Renal cortex interstitium (tissue), 15 donors: ENCODE measurements at places on chromosomes 13 and 19. TPM values are rescaled to one million over a fixed set of nuclear protein-coding genes. Genes with fewer than 3 reads are reported as not detected.

Gene PDX1
- not detected for polyA plus RNA-seq

Gene TNPO2
- polyA plus RNA-seq: 79.3 TPM

Gene OLFM2
- 21.1 TPM for polyA plus RNA-seq

Gene GJA3
- 11.6 TPM for polyA plus RNA-seq

Gene CD33
- polyA plus RNA-seq: 1.8 TPM

Gene CD22
- polyA plus RNA-seq: 16.5 TPM

Gene CYP4F12
- polyA plus RNA-seq: 1.3 TPM

Gene LRRC8E
- polyA plus RNA-seq: 2.6 TPM

Gene PRTN3
- 2.4 TPM for polyA plus RNA-seq

Gene IRGQ
- 16.2 TPM for polyA plus RNA-seq

Gene NBEA
- polyA plus RNA-seq: 19.2 TPM

GRCh38 chr19:19348266-19348665 is 27.6 kb downstream of the MAU2 start:
- no peak for DNase-seq

GRCh38 chr13:52070929-52071523 is 46.5 kb downstream of the UTP14C start:
- no peak for DNase-seq

DNA sequence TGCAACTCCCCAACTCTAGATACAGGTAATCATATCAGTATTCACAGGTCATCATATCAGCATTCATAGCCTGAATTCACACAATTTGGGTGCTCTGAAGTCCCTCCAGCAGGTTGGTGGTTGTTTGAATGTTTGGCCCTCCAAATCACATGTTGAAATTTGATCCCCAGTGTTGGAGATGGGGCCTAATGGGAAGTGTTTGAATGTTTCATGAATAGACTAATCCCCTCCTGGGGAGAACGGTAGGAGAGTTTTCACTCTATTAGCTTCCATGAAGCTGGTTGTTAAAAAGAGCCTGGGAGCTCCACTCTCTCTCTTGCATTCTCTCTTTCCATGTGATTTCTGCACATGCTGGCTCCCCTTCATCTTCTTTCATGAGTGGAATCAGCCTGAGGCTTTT is 288.6 kb upstream of the PCDH9 start:
- no peak for DNase-seq

GRCh38 chr13:108377646-108378206 is 108.2 kb downstream of the TNFSF13B start:
- DNase-seq: no peak

- DNase-seq: no peak
Measured at GRCh38 chr19:39342647-39343305, 555 bp downstream of the SAMD4B start.

DNA sequence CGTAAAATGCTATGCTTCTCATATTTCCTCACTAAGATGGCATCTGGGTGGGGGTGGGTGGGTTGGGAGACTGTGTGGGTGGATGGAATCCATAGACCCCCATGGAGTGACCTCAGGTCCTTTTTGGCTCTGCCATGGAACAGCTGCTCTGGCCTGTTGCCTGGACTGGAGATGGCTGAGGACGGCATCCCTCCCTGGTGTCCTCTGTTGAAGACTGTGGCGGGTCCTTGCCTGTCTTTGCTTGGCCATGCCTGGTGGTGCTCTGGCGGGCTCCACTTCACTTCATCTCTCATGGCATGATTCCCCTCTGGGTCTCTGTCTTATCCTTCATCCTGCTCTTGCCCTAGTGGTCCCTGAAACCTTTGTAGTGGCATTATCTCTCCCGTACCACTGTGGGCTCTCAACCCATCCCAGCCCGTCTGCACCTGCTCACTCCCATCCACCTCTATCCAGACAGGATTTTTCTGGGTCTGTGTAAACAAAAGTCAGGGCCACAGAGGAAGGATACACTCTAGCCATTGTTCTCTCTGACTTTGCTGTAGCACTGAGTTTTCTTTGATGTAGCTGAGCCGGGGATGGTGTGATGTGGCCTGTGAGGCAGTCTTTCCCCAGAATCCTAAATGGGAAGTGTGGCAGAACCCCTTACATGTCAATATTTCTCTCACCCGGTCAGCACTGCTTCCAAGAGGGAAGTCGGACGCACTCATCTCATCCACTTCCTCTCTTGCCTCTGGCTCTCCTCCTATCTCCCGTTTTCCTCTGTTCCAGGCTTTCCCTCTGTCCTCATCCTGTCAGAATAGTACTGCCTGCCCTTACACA is 36.1 kb downstream of the WDFY2 start:
- DNase-seq: no peak

- no peak for DNase-seq
Measured at GRCh38 chr19:18696023-18696422, 12.5 kb downstream of the CRTC1 start.

GRCh38 chr13:24081387-24081786 is 79.1 kb upstream of the SPATA13 start:
- no peak for DNase-seq

GRCh38 chr19:35861640-35862160 is 5.0 kb downstream of the KIRREL2 start:
- no peak for DNase-seq

DNA sequence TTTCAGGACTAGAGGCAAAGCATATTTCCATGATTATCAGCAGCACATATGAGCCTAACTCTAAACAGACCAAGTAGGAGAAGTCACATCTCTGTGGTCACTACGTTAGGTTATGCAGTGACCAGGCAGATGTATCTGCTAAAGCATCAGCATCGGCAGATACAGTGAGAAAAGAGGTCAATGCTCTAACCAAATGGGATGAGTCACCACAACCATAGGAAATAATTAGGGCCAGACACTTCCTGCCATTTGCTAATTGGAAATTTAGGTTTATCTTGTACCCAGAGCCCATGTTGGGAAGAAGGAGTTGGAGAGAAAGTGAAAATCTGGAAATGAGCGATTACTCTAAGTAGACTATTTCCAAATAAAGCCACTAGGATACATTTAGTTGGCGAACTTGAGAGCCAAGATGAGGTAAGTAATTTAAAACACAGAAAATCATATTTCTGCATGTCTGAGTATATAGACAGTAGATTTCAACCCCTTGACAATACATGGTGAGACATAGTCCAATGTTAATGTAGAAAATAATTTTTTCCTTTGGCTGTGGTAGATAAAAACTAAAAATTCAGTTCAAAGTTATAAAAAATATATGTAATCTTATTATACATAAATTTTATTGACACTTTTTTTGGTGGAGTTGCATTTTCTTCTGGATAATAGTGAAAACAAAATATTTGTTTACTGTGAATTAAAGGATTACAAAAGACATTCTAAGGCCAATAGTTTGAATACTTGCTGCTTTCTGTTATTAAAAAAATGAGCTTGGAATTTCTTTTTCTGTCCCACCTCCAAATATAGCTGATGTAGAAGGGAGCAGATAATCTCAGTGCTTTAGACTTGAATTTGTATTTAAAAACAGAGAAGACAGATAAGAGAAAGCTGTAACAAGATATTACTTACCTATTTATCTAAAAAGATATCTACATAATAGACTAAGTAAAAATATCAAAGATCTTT is 104.4 kb upstream of the CSNK1A1L start:
- DNase-seq: no peak

GRCh38 chr19:426725-427445 is 17.9 kb upstream of the C2CD4C start:
- no peak for DNase-seq

DNA sequence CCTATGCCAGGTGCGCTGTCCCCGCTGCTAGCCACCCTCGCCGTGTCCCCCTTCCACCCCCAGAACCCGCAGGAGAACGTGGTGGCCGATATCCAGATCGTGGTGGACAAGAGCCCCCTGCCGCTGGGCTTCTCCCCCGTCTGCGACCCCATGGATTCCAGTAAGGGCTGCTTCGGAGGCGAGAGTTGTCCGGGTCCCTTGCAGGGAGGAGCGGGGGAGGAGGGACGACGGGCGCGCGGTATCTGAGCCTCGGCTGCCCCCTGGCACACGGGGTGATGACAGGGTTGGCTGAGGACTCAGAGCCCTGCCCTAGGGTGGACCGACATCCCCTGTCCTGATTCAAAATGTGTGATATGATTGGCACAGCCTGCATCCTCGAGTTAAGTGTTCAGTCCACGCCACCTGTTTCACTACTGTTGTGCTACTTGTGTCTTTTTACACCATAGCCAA is 653 bp downstream of the MVB12A start:
- DNase-seq: no peak

DNA sequence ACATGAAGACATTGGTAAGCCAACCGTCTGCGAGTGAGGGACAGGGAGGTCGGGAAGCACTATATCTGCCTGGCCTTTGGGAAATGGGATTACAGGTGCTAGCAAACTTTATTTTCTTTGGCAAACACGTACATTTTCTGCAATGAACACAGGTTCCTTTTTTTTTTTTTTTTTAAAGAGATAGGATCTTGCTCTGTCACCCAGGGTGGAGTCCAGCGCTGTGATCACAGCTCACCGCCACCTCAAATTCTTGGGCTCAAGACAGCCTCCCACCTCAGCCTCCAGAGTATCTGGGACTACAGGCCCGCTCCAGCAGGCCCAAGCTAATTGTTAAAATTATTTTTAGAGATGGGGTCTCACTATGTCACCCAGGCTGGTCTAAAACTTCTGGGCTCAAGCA is 24.2 kb downstream of the ELAVL1 start:
- DNase-seq: no peak

GRCh38 chr13:74336546-74336945 is 202.3 kb upstream of the KLF12 start:
- DNase-seq: no peak

DNA sequence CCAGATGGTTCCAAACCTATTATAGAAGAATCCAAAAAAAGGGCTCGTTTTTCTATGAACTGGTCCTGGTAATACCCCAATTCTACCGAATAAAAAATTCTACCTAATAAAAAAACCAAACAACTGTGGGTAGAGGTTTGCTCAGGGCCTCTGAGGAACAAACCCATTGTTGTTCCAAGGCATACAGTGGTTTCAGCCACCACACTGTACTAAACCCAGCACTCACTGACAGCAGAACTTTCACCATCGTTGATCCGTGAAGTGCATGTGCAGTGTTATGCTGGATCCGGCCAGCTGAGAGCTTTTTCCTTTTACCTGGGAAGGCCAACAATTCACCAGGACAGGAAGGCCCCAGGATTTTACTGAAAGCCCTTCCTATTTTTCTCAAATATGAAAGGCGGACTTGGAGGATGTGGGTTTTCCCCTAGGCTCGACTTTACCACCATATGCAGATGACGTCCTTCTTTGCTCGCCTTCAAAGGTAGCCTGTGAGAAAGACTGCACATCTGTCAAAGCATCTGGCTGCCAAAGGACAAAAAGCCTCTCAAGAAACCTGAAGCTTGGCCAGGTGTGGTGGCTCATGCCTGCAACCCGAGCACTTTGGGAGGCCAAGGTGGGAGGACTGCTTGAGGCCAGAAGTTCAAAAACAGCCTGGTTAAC is 7.2 kb upstream of the PABPC3 start:
- no peak for DNase-seq

DNA sequence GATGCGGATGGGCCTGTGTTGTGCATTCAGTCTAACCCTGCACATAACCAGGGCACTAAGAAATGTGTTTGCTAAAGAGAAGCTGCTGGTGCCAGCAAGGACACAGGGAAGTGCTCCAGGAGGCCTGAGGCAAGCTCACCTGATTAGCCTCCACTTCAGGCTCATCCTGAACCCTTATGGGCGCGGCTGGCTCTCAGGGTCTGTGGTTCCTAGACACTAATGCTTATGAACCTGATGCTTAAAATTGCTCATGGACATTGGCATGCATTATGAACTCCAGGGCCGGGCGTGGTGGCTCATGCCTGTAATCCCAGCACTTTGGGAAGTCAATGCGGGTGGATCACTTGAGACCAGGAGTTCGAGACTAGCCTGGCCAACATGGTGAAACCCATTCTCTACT is 34.3 kb downstream of the SERP2 start:
- no peak for DNase-seq
